ENCODE measurements at places on chromosomes 1 and 21.
A peak's percentile ranks its signal among the peaks of the same experiment; 100 is the strongest.

DNA sequence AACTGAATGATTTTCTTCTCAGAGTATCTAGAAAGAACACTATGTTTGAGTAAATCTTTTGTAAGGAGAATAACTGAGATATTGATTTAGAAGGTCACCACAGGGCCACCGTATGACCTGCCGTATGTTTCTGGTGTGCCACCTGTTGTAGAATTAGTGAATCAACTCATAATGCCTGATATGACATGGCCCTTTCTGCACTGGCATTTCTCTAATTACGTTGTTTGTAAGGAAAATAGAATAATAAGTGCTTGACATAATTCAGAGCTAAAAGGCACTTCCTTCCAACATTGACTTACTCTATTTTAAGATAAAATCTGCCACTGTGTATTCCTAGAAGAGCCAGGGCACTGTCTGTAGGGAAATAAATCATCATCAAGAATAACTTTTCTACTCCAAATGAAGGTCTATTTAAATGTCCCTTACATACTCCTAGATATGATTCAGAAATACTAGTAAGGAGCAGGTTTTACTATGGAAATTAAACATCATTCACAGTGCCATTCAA is 101.7 kb downstream of the PHTF1 start:
- no peak for DNase-seq

GRCh38 chr1:28986306-28986910 is 72.0 kb downstream of the EPB41 start:
- DNase-seq, result no peak

GRCh38 chr1:3313576-3313950 is 140.9 kb upstream of the ARHGEF16 start:
- peak; percentile 94 for DNase-seq

DNA sequence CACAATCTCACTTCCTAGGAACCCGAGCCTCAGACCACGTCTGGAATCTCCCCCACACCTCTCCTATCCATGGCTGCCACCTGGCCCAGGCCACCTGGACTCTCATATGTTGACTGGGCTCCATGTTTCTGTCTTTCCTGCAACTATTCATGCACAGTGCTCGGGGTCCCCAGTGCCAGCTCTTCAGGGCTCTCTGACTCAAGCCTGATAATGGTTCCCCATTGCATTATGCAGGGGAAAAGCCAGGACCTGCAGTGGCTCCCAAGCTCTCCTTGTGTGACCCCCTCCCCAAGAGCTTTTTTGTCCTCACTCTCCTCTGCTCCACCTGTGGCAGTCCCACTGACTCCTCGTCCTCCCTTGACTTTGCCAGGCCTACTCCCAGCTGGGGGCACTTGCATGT is 417.6 kb downstream of the NPHP4 start:
- no peak for DNase-seq

- DNase-seq, result no peak
Observed at GRCh38 chr1:101745551-101746270, 251.0 kb downstream of the OLFM3 start.

DNA sequence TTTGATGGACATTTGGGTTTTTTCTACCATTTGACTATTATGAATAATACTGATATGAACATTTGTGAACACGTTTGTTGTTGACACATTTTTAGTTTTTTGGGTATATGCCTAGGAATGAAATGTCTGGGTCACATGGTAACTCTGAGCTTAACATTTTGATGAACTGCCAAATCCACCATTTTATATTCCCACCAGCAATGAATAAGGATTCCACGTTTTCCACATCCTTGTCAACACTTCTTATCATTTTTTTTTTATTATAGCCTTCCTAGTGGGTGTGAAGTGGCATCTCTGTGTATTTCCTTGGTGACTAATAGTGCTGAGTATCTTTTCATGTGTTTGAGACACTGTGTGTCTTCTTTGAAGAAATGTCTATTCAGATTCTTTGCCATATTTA is 67.6 kb downstream of the RASAL2 start:
- no peak for DNase-seq

DNA sequence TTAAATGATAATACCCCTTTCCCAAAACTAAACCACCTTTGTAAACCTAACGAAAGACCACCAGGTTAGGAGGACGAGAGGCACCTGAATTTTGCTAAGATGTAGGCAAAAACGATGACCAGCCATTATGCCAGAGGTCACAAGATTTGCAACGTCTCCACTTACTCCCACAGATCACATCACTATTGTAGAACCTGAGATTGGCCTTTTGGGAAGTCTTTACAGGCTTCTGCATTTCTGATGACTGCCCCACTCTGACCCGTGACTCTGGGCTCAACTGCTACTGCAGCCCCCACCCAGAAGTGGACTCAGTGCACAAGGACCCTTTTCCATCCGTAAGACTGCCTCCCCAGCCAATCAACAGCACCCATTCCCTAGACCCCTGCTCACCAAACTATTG is 36.4 kb upstream of the COL6A2 start:
- DNase-seq, result no peak

GRCh38 chr1:118184739-118185083 is 317 bp downstream of the SPAG17 start:
- no peak for DNase-seq

DNA sequence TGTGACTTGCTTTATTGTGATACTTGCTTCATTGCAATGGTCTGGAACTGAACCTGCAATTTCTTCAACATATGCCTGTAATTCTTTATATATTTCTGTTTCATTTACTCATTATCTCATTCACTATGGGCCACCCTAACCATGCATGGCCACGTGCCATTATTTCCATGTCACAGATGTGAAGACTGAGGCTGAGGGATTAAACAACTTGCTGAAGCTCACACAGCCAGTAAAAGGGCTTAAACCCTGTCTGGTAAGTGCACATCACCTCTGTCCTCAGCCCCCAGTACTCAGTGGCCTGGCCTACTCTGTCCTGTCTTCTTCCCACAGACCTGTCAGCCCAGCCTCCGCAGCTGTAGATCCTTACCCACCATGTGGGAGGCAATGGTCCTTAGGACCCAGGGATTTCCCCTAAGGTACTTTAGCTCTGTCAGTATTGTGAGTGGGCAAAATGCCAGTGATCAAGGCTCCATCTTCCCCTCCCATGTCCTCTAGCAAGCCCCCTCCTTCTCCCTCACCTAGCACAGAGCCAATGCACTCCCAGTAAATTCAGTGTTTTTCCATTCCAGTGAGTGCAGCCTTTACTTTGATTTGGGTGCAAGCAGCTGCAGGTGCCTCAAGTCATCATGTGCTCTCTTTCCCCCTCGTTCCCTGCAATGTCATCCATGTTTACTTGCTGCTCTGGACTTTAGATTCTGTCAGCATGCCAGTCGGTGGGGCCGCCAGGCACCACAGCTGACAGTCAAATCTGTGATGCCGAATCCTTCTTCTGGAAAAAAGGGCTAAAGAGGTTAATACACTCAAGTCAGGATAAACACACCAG is 228.2 kb upstream of the PROX1 start:
- peak; percentile 19 for DNase-seq

GRCh38 chr1:201749059-201749690 is 79.8 kb upstream of the IPO9 start:
- DNase-seq, result no peak

DNA sequence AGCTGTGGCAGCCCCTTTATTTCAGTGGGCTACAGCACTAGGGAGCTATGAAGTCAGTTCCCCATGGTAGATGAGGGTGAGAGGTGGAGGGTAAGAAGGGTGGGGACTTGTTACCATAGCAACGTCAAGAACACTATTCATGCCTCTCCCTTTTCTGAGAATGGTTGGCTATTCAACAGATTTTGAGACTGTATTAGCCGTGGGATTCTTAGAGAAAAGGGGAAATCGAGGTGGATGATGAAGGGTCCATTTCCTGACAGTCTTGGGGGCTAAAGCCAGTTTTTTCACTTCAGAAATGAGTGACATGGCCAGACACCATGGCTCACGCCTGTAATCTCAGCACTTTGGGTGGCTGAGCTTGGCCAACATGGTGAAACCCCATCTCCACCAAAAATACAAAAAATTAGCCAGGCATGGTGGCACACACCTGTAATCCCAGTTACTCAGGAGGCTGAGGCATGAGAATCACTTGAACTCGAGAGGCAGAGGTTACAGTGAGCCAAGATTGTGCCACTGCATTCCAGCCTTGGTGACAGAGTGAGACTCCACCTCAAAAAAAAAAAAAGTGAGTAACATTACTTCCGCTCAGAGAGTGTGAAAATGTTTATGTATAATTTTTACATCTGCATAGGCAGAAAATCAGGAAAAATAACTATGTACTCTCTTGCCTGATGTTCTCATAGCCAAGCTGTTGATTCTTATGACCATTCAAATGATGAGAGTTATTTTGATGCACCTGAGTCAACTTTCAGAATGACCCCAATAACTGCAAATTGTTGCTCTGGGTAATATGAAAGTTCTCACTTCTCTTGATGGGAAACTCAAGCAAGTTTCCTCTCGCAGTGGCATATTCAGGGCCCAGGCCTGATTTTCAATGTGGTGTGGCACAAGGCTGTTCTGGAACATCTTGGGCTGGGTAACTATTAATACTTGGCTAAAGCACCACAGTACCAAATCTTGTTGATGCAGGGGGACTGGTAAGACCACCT is 23.2 kb upstream of the RGSL1 start:
- DNase-seq, result no peak

DNA sequence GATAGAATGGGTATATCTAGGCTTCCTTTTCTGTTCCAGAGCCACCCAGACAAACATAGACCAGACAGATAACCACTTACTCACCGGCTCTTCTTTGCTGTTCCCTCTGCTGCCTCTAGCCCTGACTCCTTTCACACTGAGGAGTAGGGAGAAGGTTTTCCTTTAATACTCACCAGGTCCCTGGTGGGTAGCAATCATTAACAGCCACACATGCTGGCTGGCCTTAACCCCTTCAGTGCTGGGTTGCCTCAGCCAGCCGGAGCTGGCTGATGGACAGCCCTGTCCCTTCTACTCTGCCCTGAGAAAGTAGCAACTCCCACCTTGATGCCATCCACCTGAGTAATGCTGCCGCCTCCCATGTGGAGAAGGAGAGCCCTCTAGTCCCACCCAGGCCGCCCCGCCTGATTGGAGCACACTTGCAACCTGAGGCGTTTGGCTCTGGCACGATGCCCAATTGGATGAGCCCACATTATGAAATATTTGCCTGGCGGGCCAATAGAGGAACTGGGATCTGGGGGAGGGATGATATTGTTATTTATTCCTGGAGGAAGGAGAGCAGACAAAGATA is 71.6 kb downstream of the PLEKHA6 start:
- DNase-seq, result no peak

GRCh38 chr1:58442114-58442513 is 104.4 kb downstream of the OMA1 start:
- no peak for DNase-seq

DNA sequence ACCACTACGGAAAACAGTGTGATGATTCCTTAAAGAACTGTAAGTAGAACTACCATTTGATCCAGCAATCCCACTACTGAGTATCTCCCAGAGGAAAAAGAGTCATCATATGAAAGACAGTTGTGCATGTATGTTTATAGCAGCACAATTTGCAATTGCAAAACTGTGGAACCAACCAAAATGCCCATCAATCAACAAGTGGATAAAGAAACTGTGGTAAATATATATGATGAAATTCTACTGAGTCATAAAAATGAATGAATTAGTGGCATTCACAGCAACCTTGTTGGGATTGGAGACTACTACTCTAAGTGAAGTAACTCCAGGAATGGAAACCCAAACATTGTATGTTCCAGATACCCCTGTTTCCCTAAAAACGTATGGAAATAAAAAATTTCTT is 337.0 kb upstream of the PTBP2 start:
- DNase-seq, result no peak

GRCh38 chr1:96361961-96362360 is 359.6 kb upstream of the PTBP2 start:
- DNase-seq, result no peak

DNA sequence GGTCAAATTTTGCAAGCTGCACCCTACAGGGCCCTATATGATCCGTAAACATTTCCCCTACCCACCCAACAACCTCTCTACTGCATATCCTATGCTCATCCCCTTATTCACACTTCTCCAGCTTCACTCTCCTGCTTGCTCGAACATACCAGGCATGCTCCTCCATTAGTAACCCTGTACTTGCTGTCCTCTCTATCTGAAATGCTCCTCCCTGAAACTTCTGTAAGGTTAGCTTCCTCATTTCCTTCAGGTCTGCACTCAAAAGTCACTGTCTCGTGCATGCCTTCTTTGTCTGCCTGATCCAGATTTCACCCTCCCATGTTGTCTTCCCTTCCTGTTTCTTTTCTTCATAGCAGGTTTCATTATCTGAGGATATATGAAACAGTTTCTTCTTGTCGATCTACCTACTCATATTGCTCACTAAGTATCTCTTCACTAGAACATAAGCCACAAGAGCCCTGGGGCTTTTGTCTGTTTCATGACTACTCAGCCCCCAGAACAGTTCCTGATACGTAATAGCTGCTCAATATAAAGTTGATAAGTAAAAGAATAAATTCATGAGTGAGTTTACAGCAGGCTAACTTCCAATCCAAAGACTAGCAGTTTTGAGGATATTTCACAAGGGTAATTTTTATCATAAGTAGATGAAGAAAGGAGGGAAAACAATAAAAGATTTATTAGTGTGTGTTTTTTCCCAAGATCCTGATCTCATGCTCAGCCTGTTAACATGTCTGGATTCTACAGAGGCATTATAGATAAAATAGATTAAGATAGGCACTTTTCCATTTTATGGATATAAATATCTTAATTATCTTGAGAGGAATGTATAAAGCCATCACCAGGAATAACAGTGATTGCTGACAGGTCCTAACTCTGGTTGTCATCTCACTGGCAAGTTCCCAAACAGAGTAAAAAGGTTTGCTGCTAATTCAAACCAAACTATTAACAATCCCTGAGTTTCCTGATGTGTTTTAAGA is 392.5 kb upstream of the ESRRG start:
- DNase-seq, result no peak

GRCh38 chr1:54408147-54409066 is 2.2 kb upstream of the SSBP3 start:
- DNase-seq, result no peak

- no peak for DNase-seq
Observed at GRCh38 chr1:110734133-110734680, 59.5 kb upstream of the KCNA3 start.

DNA sequence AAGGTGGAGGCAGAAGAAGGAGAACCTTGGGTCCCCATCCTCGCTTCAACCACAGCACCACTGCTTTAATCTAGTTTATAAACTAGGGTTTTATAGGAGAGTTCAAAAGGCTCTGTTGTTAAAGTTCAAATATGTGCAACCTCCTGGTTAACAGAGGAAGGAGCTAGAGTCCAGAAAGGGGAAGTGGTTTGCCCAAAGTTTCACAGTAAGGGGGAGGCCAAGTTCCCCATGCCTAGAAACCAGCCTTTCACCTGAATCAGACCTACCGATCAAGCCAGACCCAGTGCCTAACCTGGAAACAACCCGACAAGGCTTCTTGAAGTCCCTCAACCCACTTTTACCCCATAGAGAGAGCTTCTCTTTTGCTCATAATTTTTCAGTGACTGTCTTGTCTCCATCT is 106.5 kb downstream of the PLPP3 start:
- DNase-seq, result no peak

DNA sequence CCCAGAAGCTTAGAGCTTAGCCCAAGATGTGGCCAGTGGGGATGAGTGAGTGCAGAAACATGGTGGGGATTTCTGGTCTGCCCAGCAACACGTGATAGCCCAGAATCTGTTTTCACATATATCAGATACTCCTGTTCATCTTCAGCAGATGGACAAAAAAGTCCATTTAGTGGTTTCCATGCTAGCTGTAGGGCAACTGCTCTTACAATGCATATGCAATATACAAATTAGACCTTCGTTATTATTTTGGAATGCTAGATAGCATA is 96.9 kb upstream of the SGIP1 start:
- no peak for DNase-seq

GRCh38 chr1:220347654-220348175 is 75.5 kb upstream of the RAB3GAP2 start:
- no peak for DNase-seq

All from right hindlimb (tissue), 1 donor.